ENCODE measurements at places on chromosomes 5 and 9.

DNA sequence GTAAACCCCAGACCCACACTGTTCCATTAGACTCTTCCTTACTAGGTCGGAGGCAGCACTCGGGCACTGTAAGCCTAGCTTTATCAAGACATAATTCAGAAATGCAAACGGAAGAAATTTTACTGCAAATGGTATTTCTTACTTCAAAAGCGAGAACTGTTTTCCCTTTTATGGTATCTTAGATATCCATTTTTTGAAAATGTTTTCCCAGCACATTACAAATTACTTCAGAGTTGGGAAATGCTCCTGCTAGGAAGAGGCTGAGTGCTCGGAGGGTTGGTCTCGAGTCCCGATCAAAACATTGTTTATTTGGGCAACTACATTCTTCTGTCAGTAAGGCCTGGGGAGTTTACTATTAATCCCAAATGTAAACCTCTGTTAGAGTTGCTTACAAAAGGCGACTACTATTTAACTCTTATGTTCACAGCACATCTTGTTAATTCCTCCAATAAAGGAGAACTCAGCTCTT, 332.9 kb downstream of the CWC27 start:
- no peak for DNase-seq

DNA sequence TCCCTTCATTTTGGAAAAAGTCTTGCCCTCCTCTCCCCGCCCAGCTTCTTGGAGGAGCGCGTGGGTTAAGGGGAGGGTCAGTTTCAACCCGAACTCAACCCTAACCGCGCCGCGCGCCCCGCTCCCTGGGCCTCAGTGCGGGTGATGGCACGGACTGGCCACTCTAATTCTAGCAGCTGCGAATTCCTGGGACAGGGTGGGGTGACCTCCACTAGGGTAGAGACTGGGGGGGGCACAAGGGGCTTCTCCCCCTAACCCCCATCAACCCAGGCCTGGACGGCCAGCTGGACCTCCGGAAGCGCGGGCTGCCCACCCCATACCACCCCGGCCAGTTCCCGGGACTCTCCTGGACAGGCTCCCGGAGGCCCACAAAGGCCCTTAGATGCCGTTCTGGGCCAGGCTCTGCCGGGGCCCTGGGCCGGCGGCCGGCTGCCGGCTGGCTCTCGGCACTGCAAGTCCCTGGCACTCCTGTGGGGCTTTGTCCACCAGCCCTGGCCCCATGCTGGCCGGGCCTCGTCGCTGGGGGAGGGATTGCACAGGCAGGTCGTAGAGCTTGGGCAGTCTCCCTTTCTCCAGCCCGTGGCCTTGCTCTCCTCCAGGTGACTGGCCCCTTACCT, 7.2 kb upstream of the PSD2 start:
- DNase-seq, result no peak

DNA sequence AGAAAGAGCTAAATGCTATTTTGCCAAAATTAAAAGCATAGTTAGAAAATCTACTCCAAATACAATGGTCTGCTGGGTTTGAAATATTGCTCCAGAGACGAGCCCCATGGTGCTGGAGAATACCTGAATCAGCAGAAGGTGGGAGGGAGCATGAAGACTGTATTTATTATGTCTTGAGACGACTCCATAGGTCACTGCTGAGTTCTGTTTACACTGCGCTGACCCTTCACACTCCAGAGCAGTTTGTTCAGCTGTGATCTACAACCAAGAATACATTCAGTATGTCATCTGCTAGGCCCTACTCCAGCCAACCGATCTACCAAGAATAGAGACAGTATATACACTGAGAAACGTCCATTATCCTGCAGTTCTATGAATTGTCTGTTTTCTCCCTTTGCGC, 150.5 kb downstream of the TLE1 start:
- no peak for DNase-seq

GRCh38 chr5:8520917-8521316, 652.0 kb downstream of the MTRR start:
- no peak for DNase-seq

DNA sequence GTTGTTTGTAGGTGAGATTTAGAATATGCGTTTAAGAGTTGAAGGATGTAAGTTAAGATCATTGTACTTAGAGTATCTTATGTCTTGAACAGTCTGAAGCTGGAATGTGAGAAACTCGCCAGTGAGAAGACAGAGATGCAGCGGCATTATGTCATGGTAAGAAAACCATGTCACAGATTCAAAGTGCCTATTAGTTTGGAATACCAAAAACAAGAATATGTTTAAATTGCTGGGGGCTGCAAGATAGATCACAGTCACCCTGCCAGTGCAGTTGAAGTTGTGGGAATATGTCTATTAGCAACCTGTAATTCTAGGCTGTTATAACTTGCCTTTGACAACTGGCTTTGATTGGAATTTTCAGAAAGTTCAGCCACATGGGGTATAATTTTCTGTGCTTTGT, 3.0 kb downstream of the TLE4 start:
- no peak for DNase-seq

DNA sequence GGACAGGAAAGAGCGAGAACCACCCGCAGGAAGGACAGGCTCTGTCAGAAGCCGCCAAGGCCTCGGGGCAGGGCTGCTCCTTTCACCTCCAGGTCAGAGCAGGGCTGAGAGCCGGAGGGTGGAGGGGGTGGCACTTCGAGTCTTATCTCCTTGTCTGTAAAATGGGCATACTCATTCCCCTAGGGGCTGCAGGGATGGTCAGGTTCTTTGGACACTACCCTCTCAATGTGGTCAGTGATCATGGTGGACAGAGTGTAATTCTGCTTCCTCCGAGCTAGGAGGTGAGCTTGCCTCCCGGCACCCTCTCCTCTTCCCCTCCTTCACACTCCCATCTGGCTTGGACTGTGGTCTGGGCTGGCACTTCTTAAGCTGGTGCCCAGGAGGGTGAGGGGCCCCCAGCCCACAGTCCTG, 39.6 kb downstream of the RGS3 start:
- DNase-seq, result no peak

DNA sequence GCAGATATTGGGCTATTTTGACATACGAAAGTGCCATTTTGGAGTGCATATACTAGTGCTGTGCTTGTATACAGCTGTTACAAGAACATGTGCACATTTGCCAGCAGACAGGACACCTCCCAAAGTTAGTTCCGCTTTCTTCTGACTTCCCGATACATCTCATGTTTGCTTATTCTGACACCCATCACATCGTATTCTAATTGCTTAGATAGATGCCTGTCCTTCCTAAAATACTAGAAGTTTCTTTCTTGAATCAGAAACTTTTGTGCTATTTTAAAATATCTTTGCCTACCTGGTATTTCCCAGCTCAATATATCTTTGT, 177.8 kb downstream of the TTLL11 start:
- no peak for DNase-seq

DNA sequence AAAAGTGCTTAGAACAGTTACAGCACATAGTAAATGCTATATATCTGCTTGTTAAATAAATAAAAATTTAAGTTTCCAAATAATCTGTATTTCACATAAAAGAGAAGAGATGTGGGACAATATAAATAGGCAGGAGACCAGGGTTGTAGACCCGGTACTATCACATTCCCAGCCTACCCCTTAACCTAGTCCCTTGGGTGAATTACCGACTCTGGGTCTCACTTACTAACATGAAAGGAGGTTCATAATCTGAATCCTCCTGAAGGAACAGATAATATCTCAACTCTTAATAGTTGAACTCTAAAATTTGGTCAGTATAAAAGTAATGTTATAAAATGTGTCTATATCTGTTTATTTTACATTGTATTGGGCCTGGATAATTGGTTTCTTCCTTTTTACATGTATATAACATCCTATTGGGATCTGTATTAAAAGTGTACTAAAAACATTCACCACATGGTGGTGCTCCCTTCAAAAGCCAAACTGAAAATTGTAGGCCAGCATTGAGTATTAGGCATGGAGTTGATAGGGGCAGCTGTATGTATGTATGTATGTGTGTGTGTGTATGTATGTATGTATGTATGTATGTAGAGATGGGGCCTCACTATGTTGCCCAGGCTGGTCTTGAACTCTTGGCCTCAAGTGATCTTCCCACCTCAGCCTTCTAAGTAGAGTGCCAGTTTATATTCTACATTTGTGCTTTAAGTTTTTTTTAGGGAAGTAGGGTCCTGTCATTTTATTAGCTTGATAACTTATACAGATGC, 64.2 kb upstream of the ABL1 start:
- no peak for DNase-seq

- DNase-seq, result no peak
These were observed 18.6 kb downstream of the C9orf57 start for GRCh38 chr9:72041775-72042194.

DNA sequence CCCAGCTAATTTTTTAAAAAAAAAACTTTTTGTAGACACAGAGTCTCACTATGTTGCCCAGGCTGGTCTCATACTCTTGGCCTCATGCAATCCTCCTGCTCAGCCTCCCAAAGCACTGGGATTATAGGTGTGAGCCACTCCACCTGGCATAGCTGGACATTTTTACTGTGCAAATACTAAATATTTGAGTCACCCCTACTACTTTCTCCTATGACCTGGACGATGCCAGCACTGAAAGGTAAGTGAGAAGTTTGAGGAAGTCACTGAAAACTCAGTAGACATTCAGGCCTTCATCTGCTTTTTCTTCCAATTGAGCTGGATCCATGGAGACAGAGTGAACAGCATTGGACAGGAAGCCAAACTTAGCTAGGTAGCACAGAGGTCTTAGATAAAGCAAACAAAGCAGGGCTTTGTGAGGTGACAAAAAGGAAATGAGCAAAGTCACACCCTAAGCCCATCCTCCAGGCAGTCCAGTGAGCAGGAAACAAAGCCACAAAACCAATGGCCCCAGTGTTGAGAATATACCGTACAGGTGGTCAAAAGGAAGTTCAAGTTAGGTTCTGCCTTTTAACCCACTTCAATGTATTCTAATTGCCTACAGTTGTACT, 192.6 kb upstream of the RASA1 start:
- no peak for DNase-seq

GRCh38 chr9:109863961-109864360, 84.0 kb downstream of the PALM2AKAP2 start:
- DNase-seq, result no peak

DNA sequence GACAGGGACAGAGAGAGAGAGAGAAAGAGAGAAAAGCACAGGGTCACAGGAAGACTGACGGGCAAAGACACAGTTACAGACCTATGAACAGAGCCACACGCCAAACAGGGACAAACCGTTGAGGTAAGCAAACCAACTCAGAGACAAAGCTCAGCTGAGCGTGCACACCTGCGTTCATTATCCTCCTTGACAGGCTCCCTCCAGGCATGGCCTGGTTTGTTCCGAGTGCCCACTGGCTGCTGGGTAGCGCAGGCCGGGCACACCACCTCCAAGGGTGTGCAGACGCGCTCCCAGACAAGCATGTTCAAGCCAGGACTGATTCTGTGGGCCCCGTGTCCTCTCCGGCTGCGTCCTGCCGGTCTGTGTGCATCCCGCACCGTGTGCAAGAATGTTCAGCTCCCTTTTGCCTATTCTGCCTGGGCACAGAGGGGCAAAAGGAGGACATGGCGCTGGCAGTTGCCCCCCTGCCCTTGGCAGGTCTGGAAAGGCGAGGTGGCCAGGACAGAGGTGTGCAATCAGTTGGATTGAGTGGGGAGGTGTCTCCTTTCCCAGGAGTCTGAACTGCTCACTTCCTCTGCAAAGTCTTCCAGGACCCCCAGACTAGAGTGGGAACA, 467 bp upstream of the SMIM32 start:
- DNase-seq, result no peak

DNA sequence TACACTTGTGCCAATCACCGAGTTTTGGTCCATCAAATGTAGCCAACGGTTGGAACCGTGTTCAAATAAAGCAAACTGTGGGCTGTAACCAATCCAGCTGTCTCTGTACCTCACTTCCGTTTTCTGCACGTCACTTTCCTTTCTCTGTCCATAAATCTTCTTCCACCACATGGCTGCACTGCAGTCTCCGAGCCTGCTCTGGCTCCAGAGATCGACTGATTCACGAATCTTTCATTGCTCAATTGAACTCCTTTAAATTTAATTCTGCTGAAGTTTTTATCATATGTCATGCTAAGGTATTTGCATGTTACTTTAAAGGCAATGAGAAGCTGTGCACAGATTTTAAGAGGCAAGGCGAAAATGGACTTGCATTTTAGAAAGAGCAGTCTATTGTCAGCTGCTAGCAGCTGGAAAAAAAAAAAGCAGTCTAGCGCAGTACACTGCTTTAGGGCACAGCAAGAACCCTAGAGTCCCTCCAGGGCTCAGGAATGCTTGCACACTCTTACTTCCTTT, 13.2 kb downstream of the TTC39B start:
- no peak for DNase-seq

DNA sequence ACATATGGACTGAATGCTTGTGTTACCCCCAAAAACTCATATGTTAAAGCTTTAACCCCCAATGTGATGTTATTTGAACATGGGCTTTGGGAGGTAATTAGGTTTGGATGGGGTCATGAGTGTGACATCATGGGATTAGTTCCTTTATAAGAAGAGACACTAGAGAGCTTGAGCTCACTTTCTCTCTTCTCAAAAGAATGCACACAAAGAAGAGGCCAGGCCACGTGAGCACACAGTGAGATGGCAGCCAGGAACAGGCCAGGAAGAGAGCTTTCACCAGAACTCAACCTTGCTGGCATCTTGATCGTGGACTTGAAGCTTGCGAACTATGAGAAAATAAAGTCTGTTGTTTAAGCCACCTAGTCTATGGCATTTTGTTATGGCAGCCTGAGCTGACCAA, 360.6 kb downstream of the NR2F1-AS1 start:
- DNase-seq, result no peak

DNA sequence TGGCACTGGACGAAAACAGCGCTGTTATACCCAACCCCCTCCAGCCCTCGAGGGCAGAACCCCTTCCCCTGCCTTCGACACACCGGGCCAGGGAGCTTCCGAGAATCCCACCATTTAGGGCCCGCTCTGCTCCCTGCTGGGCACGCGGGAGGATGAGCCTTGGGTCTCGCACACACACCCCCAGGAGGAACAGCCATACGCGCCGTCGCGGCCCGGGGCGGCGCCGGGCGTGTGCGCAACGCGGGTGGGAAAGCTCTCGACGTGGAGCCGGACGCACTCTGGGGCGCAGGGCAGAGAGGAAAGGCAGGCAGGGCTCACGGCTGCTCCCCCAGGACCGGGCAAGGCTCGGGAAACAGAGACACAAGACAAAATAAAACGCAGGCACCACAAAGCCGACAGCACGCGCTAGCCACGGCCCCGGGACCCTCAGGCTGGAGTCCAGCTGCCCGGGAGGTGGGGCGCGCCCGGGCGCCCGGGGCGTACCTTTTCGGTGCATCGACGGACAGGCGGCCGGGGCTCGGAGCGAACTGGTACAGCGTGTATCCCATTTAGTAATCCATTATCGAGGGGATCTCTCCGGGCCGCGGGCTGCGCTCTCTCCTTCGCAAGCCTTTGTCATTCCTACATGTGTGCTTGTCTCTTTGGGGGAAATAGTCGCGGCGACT, 789 bp downstream of the SEMA6A start:
- DNase-seq, result no peak

GRCh38 chr5:65868509-65868908, 57.9 kb upstream of the ERBIN start:
- no peak for DNase-seq

GRCh38 chr5:76594107-76594506, 29.1 kb downstream of the F2RL2 start:
- DNase-seq, result no peak

DNA sequence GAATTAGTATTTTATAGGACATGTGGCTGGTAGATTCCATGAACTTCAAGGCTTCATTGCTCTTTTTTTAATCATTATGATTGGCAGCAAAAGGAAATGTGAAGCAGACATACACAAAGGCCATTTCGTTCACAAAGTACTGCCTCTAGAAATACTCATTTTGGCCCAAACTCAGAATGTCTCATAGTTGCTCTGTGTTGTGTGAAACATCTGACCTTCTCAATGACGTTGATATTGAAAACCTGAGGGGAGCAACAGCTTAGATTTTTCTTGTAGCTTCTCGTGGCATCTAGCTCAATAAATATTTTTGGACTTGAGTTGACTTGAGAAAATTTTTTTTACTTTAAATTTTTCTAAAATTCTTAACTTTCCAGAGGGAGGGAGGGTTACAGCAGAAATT, 12.4 kb downstream of the KCNV2 start:
- DNase-seq, result no peak
